ENCODE measurements at places on chromosomes 16 and 17.

- DNase-seq, result no peak
These were observed 65.2 kb downstream of the SNX20 start for GRCh38 chr16:50615891-50616290.

GRCh38 chr16:24523569-24523968 lies 15.8 kb upstream of the RBBP6 start:
- DNase-seq, result no peak

DNA sequence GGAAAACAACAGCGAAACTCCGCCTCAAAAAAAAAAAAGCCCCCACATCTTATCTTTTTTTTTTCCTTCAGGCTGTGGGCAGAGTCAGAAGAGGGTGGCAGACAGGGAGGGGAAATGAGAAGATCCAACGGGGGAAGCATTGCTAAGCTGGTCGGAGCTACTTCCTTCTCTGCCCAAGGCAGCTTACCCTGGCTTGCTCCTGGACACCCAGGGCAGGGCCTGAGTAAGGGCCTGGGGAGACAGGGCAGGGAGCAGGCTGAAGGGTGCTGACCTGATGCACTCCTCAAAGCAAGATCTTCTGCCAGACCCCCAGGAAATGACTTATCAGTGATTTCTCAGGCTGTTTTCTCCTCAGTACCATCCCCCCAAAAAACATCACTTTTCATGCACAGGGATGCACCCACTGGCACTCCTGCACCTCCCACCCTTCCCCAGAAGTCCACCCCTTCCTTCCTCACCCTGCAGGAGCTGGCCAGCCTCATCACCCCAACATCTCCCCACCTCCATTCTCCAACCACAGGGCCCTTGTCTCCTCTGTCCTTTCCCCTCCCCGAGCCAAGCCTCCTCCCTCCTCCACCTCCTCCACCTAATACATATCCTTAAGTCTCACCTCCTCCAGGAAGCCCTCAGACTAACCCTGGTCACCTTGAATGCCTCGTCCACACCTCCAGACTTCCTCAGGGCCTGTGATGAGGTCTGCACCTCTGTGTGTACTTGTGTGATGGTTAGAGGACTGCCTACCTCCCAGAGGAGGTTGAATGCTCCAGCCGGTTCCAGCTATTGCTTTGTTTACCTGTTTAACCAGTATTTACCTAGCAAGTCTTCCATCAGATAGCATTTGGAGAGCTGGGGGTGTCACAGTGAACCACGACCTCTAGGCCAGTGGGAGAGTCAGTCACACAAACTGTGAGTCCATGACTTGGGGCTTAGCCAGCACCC lies 1.2 kb upstream of the HBA1 start:
- no peak for DNase-seq

DNA sequence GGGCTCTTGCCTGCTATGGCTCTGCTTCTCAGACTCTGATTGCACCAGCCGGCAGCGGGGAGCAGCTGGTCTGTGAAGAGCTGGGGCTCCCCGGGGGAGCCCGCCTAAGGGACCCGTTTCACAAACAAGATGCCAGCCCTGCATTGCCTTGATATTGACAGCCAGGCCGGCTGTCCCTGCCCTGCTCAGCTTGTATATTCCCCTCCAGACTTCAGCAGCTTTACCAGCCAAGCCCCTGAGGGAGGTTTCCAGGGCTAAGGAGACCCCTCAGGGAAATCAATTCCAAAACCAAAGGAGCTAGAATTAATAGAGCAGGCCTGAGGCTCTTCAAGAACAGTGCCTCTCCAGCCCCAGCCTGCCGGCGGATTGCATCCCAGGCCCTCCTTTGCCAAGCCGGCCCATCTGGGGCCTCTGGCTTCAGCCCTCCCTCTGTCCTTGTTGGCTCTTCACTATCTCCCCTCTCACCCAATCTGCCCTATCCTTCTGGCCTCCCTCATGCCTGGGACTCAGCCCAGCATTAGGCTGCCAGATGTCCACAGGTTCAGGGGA lies 5.7 kb downstream of the CALB2 start:
- DNase-seq, result no peak

- no peak for DNase-seq
These were observed 902 bp upstream of the SPATA32 start for GRCh38 chr17:45262516-45263476.

DNA sequence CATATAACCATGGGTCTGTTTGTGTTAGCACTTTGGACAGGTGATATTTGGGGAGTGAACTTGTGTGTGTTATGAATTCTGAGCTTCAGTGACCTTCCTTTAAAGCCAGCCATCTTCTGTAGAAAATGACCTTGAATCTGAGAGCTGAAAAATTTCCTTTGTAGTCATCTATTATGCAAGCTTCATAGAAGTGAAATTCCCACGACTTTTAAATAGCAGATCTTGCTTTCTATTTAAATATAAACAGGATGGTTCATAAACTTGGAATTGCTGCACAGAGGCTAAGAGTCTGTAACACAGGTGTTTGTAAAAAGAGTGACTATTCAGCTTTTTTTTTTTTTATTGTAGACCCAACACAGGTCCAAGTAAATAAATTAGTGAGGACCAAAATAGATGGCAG lies 85.5 kb downstream of the MARCHF10 start:
- no peak for DNase-seq

DNA sequence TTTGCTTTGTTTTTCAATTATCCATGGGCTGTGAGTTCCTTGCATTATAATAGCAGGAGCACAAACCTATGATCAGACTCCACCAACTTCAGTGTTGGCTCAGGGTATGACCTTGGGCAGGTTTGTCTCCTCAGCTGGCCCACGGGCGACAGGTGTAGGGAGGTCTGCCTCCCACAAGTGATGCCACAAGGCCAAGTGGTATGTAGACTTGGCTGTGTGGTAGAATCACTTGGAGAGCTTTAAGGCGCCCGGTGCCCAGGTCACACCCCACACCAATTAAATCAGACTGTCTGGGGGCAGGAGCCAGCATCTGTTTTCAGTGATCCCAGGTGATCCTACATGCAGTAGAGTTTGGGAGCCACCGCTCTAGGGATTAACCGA lies 153.4 kb downstream of the CLEC16A start:
- no peak for DNase-seq

DNA sequence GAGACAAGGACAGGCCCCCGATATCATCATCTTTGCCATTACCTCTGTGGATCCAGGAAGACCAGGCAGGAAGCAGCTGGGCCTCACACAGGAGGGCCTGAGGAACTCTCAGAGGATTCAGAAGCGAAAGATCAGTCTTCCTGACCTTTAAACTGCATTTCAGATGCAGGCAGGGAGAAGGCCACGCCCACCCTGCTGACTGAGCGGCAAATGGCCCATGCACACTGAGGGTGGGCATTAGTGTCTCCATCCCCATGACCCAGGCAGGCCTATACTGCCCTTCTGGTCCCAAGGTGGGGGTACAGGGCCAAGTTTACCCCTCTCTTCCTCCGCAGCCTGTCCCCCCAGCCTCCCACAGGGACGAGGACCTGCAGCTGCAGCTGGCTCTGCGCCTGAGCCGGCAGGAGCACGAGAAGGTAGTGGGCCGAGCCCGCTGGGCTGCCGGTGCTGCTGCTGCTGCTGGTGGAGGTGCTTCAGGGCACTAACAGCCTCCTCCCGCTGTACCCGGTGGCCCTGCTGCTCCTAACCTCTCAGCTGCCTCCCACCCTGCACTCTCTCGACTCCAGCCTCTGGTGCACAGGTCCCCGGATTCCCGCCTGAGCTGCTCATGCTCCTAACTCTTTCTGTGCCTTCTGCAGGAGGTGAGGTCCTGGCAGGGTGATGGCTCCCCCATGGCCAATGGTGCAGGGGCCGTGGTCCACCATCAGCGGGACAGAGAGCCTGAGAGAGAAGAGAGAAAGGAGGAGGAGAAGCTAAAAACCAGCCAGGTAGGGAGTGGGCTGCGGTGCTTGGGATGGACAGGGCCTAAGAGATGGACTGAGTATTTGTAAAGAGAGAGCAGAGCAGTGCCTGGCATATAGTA lies 6.2 kb downstream of the EPN3 start:
- no peak for DNase-seq

DNA sequence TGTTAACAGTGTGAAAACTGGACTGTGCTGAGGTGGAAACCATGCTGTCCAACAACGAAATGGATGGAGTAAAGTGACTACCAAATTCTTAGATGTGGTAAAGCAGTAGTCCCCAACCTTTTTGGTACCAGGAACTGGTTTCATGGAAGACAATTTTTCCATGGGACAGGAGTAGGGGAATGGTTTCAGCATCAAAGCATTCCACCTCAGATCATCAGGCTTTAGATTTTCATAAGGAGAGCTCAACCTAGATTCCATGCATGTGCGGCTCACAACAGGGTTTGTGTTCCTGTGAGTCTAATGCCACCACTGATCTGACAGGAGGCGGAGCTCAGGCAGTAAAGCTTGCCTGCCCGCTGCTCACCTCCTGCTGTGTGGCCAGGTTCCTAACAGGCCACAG lies 11.5 kb downstream of the SLX4 start:
- DNase-seq, result no peak

DNA sequence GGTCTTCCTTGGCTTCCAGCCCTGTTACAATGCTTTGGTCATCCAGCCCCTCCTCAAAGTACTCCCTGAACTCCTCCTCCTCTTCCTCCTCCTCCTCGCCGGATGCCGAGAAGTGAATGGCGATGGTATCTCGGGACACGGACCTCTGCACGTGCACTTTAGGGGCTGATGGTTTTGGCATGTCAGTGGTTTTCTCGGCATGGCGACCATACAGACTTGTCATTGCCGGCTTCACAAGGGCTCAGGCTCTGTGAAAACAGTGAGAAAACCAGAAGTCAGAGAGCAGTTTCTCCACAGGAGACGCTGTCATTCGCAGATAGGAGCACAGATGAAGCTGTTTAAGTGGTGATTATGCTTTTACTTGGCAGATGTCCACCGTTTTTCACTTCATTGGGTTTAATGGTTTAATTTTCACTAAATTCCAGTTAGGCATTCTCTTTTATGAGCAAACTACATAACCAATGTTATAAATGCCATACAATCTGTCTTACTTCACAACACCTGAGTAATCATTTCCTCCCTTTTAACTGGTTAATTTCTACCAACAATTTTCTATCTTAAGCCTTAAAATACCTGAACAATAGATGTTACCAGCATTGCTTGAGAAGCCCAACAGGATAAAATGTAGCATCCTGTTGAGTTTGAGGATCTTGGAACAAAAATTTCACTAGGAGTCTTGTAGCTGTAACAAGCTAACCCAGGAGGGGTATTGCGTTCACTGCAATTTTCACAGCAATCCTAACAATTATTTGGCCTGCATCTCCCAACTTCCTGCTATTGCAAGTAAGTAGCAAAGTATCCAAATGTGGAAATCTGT lies 48.9 kb downstream of the TEX2 start:
- DNase-seq, result no peak

- no peak for DNase-seq
These were observed 4.5 kb upstream of the ASIC2 start for GRCh38 chr17:33297643-33298042.

- DNase-seq, result no peak
These were observed 40.0 kb upstream of the TAC4 start for GRCh38 chr17:49887744-49888360.

DNA sequence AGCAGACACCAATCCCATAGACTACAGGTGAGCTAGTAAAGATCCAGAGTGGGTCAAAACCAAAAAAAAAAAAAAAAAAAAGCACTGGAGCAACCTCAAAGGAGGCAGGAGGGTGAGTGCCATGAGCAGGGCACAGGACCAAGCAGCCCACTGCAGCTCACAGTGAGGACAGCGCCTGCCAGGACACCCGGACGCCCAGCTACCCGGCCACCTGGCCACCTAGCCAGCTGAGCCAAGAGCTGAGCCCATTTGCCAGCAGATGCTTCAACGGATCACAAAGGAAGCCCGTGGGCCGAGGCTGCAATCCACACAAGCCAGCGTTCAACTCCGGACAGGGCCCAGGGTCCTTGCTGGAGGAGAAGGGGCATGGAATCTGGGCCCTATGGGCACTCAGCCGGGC lies 15.1 kb downstream of the AXIN1 start:
- DNase-seq, result no peak

- no peak for DNase-seq
These were observed 57.4 kb downstream of the EMP2 start for GRCh38 chr16:10522966-10523365.

DNA sequence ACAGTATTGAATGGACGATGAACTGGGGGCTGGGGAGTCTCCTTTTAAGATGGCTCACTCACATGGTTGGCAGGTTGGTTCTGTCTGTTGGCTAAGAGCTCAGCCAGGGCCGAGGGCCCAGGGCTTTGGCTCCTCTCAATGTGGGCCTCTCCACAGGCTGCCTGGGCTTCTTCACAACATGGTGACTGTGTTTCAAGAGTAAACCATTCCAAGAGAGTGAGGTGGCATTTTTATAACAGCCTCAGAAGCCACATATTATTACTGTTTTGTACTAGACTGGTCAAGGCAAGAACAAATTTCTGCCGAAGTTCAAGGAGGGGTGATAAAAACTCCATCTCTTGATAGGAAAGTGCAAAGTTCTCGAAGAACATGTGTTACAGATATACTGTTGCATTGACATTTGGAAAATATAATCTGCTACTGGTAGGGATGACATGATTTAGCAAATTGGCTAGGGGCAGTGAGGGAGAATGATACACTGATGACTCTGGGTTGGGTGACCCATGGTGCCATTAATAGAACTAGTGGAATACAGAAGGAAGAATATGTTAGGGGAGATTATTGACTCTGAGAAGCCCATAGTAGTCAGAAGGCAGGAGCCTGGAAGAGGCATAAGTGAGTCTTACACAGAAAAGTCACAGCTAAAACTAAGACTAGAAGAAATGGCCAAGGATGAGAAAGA lies 13.7 kb downstream of the KRABD2 start:
- no peak for DNase-seq

DNA sequence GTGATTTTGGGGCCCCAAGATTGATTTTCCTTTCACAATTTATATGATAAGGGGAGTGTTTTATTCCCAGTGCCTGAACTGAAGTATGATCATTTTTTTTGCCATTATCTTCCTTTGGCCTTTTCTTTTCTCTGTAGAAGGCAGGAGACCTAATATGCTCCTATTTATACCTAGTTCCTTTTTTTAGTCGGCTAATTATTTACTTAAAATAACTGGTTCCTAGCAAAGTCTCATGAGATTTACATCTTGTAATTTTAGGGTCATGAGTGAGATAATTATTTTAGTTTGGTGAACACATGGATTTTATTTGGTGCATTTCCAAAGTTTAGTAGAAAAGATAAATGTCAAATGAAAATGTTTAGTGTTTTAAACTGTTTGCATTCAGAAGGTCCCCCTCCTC lies 24.8 kb downstream of the SEC14L1 start:
- DNase-seq, result no peak

GRCh38 chr16:69490707-69491324 lies 66.4 kb downstream of the CYB5B start:
- no peak for DNase-seq

GRCh38 chr17:42508426-42509165 lies 27.4 kb upstream of the NAGLU start:
- DNase-seq, result no peak

- DNase-seq, result no peak
These were observed 4.1 kb downstream of the ICAM2 start for GRCh38 chr17:64016231-64016784.

All from urinary bladder (tissue), 4 donors.